ENCODE measurements at places on chromosomes 6 and 20.

- no peak for DNase-seq
These were observed 281.2 kb downstream of the CDH4 start for GRCh38 chr20:61533231-61533631.

DNA sequence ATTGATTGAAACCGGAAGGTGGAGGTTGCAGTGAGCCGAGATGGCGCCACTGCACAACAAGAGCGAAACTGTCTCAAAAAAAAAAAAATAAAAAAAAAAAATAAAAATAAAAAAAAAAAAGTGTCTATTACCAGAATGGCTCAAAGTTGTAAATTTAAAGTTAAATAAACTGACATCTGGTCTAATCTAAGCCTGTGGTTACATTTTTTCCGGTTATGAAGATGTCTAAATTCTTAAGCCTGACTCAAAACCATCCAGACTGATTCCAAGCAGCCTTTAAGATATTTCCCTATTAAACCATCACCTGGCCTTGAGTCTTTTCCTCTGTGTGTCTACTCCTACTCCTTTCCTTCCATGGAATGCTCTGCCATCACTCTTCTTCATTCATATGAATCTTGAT, 371.7 kb upstream of the RUNX2 start:
- DNase-seq = no peak

DNA sequence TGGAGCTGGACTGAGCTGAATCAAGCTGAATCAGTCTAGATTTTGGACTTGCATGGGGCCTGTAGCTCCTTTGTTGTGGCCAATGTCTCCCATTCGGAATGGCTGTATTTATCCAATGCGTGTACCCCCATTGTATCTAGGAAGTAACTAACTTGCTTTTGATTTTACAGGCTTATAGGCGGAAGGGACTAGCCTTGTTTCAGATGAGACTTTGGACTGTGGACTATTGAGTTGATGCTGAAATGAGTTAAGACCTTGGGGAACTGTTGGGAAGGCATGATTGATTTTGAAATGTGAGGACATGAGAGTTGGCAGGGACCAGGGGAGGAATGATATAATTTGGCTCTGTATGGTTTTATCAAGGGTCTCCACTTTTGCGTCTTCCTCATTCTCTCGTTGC, 3.0 kb upstream of the TMEM170B start:
- DNase-seq = no peak

DNA sequence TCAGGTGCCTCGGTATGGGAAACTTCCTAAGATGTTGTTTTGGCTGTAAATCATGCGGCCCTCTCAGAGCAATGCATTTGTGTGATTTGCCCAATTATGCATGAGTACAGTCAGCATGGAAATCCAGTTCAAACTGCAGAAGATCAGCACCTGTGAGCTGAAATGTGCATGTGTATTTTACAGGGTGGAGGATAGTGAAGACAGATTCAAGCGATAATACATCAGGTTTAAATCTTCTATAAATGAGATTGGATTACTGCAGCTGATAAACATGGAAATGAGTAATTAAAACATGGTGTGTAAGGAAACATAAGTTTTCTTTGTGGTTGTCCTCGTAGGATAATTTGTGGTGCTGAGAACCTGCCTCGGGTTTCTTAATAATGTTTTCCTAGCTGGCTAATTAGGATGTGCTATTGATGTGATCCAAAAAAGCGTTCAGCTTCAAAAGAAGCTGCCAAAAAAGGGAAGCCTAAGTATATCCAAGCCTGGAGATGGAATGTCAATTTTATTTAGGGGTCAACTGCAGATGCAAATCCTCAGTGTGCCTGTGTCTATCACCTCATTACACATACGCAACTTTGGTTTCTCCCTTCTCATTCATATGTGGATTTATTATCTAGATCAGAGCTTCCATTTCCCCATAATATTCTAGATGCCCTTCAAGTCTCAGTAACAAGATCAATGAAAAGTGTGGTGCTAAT, 117.1 kb upstream of the CCDC28A start:
- DNase-seq = peak; percentile 57
